ENCODE measurements at places on chromosomes 6 and 20.

DNA sequence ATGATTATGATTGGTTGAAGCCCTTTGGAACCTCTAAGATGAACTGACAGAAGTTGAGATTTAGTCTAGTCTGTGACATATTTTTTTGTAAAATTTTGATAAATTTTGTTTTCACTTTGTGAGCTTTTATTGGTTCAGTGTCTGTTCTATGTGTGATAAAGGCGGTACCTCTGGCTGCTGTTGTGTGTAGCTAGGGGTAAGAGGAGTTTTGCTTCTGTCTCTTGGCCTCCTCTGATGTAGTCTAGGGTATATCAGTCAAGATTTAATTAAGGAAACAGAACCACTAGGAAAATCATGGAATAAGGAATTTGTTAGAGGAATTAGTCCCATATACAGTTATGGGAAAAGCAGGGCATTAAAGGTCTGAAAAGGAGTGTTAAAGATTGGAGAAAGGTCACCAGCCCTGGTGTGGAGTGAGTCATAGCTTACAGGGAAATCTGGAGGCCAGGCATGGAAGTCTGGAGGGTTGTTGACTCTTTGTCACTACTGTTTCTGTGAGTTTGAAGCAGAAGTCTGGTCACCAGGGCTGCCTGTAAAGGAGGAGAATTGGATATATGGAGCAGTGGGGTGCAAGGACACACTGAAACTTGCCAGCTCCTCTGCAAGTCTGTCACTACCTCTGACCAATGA is 28.5 kb downstream of the CDC5L start:
- no peak for DNase-seq

DNA sequence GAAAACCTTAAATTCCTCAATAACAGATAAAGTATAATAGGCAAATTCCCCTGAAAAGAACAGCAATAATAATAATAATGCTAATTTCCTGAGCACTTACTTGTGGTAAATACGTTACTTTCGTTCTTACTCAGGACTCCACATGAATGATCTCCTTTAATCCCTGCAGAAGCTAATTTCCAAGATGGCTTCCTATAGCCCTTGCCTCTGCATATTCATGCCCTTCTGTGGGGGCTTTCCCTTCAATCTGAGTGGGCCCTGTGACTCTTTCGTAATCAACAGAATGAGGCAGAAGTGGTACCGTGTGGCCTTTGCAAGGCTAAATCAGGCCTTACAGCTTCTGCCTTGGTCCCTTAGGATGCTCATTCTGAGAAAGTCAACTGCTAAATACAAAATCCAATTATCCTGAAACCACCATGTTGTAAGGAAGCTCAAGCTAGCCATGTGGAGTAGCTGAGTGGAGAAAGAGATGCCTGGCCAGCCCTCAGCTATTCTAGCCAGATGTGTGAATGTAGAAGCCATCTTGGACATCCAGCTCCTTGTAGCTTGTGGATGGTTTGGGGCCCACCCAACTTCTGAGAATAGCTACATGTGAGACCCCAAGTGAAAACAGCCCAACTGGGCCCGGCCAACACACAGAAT is 50.5 kb downstream of the MCUR1 start:
- DNase-seq: no peak

DNA sequence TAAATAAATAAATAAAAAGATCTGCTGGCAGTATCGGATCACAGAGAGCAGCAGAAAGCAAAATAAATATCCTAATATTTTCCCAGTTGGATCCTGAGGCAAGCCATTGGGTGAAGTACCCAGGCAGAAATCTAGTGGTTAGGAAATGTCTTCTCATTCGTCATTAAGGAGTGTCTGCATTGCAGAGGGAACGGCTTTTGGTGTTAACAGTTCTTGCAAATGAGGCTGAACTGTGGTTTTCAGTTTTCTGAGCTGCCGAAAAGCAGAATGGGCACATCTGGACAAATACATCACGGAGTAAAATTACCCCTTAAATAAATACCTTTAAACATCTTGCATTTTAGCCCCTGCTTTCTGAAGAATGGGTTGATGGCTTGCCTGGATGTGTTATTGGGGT is 82.3 kb upstream of the MPC1 start:
- DNase-seq: no peak

GRCh38 chr6:136398453-136398852 is 108.8 kb upstream of the BCLAF1 start:
- no peak for DNase-seq

GRCh38 chr6:145629478-145629877 is 105.8 kb downstream of the EPM2A start:
- peak; percentile 11 for DNase-seq

- no peak for DNase-seq
These were observed 85.2 kb downstream of the CDH26 start for GRCh38 chr20:60043435-60043834.

- no peak for DNase-seq
These were observed 40.4 kb upstream of the RAB23 start for GRCh38 chr6:57262488-57262887.

GRCh38 chr6:97437087-97437486 is 154.1 kb upstream of the MMS22L start:
- DNase-seq: no peak

DNA sequence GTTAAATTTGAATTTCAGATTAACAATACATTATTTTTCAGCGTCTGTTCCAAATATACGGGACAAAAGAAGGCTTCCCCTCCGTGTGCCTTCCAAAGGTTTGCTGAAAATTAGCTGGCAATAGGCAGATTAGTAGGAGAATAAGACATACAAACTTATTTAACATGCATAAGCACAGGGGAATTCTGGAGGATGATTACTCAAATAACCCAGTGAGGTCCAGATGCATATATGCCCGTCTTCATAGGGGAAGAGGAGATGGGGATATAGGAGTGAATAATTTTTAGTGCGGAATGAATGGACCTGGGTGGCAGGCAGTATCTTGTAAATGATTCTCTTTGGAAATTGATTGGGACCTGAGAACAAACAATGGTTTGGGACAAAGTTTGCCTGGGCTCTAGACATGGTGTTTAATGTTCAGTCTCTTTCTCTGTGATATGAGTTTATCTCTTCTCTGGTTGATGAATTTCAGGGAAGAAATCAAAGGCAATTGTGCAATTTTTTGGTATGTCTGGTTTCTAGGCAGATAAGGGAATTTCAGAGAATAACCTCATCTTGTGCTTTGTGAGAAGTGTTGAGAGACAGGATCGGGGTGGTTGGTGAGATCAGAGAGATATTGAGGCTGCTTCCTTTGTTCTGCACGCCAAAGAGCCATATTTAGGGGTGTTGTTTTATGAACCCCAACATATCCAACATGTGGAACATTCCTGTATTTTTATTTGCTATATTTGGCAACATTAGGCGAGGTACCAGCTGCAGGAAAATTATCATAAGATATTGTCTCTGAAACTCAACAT is 63.7 kb downstream of the MKKS start:
- no peak for DNase-seq

DNA sequence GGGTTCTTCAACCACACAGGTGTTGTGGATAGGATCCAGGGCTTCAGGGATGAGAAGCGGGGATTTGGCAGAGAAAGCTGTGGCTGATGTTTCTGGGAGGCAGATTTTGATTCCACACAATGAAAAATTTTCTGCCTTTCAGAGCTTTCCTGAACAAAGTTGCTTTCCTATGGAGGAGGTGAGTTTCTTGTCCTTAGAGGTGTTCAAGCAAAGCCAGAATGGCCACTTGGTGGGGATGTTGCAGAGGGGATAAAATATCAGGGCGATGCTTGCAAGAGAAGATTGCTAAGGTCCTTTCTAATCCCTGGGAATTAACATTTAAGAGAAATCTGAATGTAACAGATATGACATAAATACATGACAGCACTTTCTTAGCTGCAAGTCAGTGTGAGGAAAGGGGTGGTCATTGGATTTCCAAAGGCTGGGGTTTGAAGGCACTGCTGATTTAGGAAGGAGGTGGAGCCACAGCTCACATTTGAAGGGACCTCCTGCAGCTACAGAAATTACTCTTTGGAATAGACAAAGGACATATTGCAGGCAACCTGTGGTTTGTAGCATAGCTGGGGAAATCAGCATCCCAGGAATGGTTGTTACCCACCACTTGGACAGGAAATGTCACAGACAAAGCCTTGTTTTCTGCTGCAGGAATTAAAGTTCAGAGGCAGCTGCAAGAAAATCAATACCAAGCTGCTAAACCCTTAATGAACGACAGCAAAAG is 271.1 kb upstream of the CHD6 start:
- DNase-seq: peak; percentile 52

DNA sequence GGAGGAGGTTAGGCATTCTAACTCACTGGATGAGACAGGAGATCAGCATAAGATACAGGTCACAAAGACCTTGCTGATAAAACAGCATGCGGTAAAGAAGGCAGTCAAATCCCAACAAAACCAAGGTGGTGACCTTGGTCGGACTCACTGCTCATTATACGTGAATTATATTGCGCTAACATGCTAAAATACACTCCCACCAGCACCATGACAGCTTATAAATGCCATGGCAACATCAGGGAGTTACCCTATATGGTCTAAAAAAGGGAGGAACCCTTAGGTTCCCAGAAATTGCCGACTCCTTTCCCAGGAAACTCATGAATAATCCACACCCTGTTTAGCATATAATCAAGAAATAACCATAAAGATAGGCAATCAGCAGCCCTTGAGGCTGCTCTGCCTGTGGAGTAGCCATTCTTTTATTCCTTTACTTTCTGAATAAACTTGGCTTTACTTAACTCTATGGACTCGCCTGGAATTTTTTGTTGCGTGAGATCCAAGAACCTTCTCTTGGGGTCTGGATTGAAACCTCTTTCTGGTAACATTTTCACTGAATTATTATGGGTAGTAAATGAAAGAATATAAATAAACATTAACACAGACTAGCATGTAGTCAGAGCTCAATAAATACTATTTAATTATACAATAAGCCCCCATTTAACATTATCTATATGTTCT is 3.0 kb upstream of the LAMA4 start:
- no peak for DNase-seq

GRCh38 chr20:63534831-63535651 is 2.1 kb downstream of the PTK6 start:
- DNase-seq: no peak

DNA sequence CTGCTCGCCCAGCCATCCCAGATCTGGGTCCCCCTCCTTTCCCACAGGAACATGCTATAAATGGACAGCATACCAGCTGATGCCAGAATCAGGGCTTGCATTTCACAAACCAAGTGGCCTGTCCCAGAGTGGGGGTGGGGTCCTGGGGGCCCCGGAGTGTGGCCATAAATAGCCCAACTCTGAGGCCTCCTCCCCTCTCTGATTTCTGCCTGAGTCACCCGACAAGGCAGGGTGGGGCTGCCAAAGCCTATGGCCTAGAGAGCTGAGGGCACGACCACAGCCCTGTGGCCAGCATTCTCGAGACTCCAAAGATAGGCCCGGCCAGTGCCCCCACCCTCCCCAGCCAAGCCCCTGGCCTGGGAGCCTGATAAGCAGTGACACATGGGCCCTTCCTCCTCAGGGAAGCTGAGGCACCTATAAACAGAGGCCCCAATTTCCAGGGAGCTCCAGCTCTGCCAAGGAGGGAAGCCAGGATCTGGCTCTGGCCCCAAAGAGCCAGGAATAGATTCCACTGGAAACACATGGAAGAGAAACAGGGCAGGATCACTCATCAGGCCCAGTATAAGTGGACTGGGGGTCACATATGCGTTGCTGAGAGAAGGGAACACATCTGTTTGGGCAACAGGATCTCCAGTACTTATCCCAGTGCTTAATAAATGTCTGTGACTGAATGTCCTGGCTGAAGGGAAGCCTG is 20.3 kb downstream of the SNTA1 start:
- no peak for DNase-seq

DNA sequence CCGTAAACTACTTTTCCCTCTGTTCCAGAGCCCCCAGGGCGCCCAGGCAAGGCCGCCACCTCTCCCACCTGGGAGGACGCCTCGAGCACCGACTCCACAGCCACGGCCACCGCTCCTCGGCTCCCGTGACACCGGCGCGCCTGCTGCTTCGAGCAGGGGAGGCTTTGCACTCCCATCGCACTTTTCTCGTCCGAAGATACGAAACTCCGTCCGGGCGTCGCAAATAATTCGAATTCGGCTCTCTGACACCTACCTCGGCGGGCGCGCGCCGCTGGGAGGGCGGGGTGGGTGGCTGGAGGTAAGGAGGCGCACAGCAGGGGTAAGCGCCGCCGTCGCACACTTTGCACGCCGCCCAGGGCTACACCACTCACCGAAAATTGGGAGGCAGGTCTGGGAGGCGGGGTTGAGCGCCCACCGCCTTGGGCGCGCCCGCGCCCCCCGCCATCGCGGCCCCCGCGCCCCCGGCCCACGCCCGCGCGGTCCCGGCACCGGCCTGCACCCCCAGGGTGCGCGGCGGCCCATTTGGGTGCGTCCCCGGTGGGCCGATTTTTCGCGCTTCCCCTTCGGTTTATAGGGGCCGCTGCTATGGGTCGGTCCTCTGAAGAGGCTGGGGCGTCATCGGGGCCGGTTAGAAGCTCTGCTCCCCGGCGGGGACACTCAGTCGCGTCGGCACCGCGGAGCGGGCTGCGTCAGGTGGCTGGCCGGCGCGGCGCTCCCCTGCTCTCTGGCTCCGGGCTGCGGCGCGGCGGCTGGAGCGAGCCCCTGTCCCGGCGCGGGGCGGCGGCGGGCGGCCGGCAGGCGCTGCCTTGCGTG is 36.2 kb downstream of the GNAS start:
- peak; percentile 86 for DNase-seq

GRCh38 chr6:18990059-18990978 is 603.2 kb downstream of the RNF144B start:
- peak; percentile 94 for DNase-seq

DNA sequence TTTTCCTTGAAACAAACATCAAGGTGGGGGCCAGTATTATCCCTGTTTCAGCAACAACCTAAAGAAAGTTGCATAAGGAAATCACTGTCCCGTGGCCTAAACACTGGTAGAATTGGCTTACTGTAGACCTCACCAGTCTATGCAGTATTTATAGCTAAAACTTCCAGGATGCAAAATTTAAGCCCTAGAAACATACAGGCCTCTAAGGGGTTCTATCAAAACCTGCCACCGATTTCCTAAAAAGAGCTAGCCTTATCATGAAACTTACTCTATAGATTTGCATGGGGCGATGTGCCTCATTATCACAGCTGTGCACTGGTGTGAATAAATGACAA is 84.3 kb upstream of the FOXQ1 start:
- no peak for DNase-seq

DNA sequence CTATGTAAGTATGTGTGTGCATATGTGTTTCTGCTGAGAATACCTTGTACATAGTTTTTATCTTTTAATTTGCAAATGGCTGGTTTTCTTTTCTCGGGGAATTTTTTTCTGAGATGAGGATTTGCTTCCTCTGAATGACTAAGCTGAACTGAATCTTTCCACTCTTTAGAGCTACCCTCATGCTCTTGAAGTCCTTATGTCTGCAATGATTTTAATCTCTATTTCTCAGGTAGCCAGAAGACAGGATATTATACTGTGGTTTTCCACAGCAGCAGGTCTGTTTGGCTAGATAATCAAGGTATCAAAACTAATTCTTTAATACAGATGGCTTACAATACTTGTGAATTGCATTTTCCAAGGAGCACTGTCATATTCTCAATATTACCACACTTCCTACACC is 114.7 kb downstream of the PLCB1 start:
- DNase-seq: no peak

GRCh38 chr6:14281811-14282660 is 164.5 kb downstream of the CD83 start:
- DNase-seq: peak; percentile 85

- DNase-seq: no peak
These were observed 147.4 kb upstream of the HTR1E start for GRCh38 chr6:86789779-86790411.
